Activated CD8-positive, alpha-beta memory T cell treated with anti-CD3 and anti-CD28 coated beads for 24 hours (primary cell): ENCODE measurements at places on chromosomes 11 and 22.
A peak's percentile ranks its signal among the peaks of the same experiment; 100 is the strongest.

DNA sequence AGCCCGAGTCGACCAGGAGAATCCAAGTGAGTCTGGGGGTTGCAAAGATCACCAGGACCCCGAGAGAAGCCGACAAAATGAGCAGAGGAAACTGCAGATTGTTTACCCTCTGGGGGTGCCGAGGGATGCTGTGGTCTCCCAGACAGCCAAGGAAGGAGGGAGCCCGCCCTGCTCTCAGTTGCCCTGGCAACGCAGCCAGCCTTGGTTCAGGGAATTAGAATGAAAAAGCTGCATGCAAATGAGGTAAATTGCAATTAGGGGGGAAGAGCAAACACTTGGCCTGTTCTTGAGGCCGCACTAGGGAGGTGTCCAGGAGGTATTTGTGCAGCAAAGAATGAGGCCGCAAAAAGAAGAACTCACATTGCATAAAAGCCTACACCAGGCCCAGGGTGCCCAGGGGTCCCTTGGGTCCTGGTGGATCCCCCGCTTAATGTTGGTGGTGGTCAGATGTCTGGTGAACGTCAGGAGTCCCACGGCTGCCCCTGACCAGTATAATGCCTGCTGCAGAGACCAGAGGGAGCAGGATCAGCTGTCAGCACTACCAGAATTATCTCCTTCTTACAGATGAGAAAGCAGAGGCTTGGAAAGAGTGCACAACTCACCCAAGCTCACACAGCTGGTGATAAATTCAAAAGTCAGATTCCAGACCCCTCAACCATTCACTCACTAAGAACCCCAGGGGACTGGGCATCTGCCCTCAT is 40.3 kb upstream of the ATXN10 start:
- DNase-seq = no peak

DNA sequence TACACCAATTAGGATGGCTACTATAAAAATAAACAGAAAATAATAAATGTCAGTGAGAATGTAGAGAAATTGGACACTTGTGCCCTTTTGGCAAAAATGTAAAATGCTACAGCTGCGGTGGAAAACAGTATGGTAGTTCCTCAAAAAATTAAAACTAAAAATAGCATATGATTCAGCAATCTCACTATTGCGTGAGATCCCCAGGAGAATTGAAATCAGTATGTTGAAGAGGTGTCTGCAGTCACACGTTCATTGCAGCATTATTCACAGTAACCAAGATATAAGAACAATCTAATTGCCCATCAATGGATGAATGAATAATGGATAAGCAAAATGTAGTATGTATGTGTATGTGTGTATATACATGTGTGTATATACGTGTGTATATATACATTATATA is 6.8 kb downstream of the OR52N2 start:
- DNase-seq = no peak

DNA sequence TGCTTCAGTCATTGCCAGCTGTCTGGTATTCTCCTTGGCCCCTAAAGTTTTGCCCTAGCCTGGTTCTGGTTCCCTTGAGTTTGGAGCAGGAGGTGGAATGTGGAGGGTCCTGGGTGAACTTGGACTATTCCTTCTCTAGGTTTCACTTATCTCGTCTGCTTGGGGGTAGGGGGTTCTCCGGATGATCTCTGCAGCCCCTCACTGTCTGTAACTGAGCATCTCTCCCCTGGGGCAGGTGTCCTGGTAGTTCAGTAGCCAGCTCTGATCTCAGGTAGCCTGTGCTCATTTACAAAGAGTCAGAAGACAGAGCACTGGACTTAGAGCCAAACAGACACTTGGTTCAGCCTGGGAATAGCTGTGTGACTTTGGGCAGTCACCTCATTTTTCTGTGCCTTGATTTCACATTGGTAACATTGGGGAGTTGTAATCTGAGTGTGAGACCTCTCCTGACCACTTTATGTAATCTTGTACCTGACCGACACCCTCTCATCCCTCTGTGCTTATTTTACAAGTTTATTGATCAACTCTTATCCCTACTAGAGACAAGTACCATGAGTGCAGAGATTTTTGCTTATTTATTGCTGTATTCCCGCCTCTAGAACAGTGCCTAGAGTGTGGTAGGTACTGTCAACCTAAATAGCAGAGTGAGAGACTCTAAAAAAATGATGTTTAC is 804 bp downstream of the CCDC134 start:
- DNase-seq = no peak

DNA sequence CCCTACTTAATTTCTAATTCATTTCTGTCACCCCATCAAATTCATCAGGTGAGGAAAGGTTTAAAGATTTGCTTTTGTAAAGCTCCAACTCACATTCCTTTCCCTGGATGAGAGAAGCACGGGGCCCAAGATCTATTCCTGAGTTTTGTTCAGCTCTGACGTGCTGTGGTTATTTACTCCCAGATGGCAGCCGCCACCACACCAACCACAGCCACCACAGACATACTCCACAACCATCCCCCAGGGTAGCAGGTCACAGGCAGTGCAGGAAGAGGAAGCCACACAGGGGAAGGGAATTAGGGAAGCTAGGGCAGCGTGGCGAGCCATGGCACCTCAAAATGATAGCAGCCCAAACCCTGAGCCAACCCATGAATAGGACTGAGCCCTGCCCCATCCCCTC is 63.5 kb upstream of the CSNK2A3 start:
- no peak for DNase-seq

GRCh38 chr22:46777609-46777970 is 15.1 kb downstream of the TBC1D22A start:
- peak; percentile 76 for DNase-seq

- no peak for DNase-seq
Observed at GRCh38 chr22:43164636-43165035, 13.3 kb downstream of the TSPO start.

DNA sequence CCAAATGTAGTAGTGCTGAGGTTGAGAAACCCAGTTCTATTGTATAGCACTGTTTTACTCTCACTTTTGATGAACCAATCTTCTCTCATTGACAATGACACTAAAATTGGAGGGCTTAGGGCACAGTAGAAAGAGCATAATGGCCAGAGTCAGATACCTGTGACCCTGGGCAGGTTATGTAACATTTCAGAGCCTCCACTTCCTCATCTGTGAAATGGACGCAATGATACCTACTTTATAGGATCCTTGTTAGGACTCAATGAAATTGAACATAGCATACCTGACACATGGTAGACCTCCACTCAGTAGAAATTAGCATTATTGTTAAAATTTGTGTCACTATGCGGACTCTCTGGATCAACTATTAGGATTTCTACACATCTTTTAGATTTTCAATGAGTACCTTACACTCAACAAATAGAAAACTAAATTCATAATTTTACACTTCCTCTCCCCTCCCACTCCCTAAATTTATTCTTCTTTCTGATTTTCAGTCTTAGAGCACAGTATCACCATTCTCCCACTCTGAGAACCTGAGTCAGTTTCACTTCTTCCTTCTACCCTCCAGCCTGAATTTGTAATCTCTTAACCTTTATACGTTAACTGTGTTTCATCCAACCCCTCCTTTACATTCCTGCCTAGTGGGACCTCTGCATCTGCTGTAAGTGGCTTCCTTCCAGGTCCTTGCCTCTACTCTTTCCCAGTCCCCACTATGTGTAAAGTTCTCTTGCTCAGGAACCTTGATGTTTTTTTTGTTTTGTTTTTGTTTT is 78.3 kb downstream of the MICAL2 start:
- no peak for DNase-seq

- DNase-seq = no peak
Observed at GRCh38 chr11:46075168-46075567, 46.1 kb downstream of the PHF21A start.

DNA sequence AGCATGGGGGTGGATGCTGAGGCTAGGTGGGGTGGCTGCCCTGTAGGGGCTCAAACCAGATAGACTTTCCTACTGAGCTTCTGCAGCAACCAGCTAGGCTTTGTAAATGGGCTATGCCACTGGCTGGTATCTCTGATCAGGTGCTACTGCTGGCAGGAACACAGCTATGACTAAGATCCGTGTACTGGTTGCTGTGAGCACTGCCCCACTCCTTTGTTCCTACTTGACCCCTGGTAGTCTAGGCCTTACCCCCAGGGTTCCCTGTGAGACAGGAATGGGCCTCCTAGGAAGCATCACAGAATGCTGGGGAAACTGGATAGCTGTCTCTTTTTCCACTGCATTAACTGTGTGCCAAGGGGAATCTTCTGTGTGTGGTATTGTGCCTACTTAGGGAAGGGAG is 58.4 kb upstream of the GAB2 start:
- no peak for DNase-seq

DNA sequence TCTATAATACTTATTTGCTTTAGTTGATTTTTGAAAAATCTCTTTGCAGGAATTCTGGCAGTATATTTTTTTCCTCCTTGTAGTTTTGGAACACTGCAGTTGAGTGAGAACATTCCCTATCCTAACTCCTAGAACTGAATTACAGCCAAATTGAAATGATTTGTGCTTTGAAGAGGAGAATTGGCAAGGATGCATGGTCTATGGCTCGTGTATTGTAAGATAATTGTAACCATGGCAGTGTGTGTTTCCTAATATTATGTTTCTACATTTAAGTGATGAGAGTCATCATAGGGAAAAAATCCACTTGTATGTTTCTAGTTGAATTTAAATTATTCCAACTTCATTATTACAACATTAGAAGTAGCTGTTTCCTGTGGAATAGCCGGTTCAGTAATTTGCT is 80.9 kb upstream of the MYO18B start:
- no peak for DNase-seq

- no peak for DNase-seq
Observed at GRCh38 chr11:83717537-83717936, 431.4 kb upstream of the CCDC90B start.

DNA sequence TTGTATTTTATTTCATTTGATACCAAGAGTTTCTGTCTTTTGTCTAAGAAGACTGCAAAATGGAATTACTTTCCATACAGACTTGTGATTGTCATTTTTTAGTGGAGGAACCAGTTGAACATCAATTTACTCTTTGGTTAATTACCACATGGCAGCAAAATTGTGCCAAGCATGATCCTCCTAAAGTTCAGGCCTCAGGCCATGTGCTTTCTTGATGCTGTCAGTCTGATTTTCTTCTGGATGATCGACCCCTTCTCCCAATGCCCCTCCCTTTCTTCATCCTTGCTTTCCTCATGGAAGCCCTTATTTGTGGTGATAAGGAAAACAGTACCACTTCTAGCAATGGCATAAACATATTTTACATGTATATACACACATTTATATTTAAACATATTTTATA is 76.2 kb downstream of the SVIP start:
- DNase-seq = no peak

GRCh38 chr11:118048472-118049370 is 28.2 kb upstream of the TMPRSS4 start:
- peak; percentile 53 for DNase-seq

DNA sequence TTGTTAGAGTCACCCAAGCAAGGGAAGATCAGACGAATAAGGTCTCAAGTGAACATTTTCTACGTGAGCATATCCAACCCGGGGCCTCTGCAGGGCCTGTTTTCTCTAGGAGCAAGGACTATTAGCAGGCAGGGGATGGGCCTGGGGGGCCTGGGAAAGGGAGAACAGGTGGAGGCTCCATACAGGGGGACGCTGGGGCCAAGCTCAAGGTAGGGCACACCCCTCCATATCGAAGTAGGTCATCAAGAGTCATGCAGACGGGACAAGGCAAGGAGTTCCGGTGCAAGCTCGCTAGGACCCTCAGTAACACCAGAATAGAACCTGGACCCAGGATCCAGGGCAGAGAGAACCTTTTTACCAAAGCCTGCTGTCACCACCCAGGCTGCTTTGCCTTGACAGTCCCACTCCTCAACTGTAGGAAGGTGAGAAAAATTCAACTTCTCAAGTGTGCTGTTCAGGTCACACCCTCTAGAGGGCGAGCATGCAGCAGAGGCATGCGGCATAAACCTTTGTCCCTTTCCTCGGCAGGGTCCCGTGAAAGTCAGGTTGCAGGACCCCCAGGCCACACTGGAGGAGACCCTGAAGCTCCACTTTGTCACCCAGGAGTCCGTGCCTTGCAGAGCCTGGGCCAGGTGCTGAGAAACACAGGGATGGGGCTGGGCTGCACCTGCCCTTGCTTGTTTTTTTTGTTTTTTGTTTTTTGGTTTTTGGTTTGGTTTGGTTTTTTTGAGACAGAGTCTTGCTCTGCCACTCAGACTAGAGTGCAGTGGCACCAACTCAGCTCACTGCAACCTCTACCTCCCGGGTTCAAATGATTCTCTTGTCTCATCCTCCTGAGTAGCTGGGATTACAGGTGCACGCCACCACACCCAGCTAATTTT is 8.6 kb upstream of the APOBEC3B start:
- DNase-seq = peak; percentile 81

DNA sequence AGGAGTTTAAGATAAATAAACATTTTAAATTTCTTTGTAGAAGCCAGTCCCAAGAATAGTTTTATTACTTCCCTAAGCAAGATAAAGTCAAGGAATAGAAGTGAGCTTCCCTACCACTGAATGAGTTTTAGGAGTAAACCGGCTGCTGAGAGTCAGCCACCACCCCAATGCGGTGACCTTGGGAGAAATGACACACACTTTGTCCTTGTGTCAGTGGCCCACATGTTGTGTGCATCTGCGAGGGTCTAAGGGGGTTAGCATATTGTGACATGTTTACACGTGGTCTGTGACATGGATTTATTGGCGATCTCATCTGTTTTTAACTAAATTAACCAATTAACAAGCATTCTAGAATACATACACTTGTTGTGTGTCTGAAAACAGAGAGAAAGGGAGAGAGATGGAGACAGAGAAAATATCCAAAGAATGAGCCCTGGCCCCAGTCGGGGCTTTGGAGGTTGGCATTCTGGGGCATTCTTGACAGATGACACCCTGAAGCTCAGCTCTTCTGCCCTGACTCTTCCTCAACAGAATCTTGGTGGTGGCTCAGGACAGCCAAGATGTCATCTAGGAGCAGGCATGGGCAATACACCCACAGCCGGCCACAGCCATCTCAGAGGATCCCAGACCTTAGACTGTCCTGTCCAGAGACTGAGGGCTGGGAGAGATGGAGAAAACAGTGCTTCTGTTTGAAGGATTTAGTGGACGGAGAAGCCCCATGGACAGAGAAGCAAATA is 29.7 kb upstream of the TMPRSS4 start:
- DNase-seq = peak; percentile 57

DNA sequence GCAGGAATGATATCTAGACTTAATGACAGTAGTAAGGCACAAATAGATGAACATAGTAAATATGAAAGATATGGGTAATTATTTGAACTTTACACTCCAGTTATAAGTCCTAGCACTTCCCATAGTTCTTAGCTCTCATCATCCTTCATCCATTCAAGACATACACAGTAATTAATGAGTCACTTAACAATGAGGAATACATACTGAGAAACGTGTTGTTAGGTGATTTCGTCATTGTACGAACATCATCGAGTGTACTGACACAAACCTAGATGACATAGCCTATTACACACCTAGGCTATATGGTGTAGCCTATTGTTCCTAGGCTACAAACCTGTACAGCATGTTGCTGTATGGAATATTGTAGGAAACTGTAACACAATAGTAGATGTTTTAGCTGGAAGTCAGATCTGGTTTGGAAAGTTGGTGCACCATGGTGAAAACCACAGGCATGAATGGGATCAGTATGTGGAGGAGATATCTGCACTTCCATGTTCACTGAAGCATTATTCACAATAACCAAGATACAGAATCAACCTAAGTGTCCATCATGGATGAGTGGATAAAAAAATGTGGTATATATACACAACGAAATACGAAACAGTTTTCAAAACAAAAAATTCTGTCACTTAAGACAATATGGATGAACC is 229.9 kb upstream of the PITPNB start:
- DNase-seq = no peak

- peak; percentile 19 for DNase-seq
Observed at GRCh38 chr11:17379383-17380180, 8.9 kb downstream of the KCNJ11 start.
